Activated T-cell treated with anti-CD3 and anti-CD28 coated beads for 24 hours (primary cell): ENCODE measurements at places on chromosomes 7 and 10.

- no peak for DNase-seq
Measured at GRCh38 chr7:11699666-11700065, 132.3 kb downstream of the THSD7A start.

- DNase-seq: no peak
Measured at GRCh38 chr10:46296641-46297141, 9.9 kb downstream of the ANTXRL start.

- no peak for DNase-seq
Measured at GRCh38 chr10:35768731-35769130, 126.6 kb upstream of the FZD8 start.

GRCh38 chr7:14767716-14768425 lies 134.7 kb downstream of the DGKB start:
- DNase-seq: no peak

DNA sequence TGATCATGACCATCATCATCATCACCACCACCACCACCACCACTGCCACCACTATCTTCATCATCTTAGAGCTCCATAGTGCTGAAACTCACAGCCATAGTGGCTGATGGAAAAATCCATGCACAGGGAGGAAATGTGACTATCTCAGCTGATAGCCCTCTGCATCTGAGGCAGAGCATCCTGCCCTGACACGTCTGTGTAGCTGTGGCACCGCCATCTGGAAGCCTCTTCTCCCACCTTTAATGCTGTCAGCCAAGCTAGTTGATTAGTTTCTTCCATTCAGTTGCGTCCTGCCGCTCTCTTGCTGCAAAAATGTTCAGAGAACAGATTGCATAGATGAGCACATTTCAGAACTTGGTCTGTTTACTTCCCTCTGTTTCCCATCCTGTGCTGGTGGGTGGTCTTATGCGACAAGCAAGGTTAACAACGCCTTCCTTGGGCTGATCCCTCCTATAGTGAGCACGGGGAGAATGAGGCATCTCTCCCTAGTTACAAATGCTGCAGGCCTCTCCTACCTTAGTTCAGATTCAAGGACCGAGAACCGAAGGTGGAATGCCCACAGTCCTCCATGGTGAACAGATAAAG lies 478.6 kb downstream of the PLXNA4 start:
- DNase-seq: no peak

- no peak for DNase-seq
Measured at GRCh38 chr10:107157071-107157470, 7.4 kb downstream of the SORCS1 start.

DNA sequence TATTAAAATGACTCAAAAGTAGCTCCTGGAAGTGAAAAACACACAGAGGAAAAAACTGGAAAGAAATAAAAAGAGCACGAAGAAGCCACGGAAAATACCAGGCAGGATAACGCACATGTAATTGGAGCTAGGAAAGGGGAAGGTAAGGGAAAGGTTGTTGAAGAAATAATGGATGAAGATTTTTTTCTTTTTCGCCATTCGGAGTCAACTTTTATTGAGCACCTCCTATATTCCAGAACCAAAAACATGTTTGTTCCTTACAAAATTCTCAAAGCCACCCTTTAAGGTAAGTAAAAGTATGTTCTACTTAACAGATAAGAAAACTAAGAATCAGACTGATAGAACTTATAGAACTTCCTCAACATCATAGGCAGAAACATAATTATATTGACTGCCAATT lies 32.8 kb upstream of the PTPRN2 start:
- no peak for DNase-seq
